ENCODE measurements at places on chromosomes 12 and 14. TPM values are rescaled to one million over a fixed set of nuclear protein-coding genes. Genes with fewer than 3 reads are reported as not detected.

- H3K27ac ChIP-seq, result no peak overlapping the region
- no peaks in the 10 kb centered on the region for H3K4me1 ChIP-seq
- H3K27me3 ChIP-seq, result no peaks in the 10 kb centered on the region
These were observed 93.9 kb downstream of the DYRK2 start for GRCh38 chr12:67742461-67742860.

- no peaks in the 10 kb centered on the region for H3K27me3 ChIP-seq
- H3K27ac ChIP-seq, result no peak overlapping the region
- DNase-seq, result no peak
- peaks cover 10% of the 10 kb centered on the region for H3K4me1 ChIP-seq
- H3K36me3 ChIP-seq, result peaks cover 20% of the 10 kb centered on the region
- no peak overlapping the region for H3K4me3 ChIP-seq
These were observed 27.7 kb downstream of the MAX start for GRCh38 chr14:65074449-65075150.

- no peak overlapping the region for H3K27ac ChIP-seq
- no peaks in the 10 kb centered on the region for H3K27me3 ChIP-seq
- no peak overlapping the region for H3K4me3 ChIP-seq
- peaks cover 25% of the 10 kb centered on the region for H3K4me1 ChIP-seq
- DNase-seq, result no peak
These were observed 103.7 kb downstream of the SCARB1 start for GRCh38 chr12:124759841-124760503.

DNA sequence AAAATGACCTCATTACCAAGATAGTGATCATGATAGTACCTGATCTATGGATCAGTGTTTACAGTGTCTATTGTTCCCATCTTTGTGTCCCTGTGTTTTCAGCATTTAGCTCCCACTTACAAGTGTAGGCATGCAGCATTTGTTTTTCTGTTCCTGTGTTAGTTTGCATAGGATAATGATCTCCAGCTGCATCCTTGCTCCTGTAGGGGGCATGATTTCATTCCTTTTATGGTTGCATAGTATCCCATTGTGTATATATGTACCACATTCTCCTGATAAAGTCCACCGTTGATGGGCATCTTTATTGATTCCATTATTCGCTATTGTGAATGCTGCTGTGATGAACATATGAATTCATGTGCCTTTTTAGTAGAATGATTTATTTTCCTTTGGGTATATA lies 215.4 kb upstream of the NAV3 start:
- no peak for DNase-seq
- H3K4me3 ChIP-seq, result no peak overlapping the region
- no peaks in the 10 kb centered on the region for H3K4me1 ChIP-seq
- no peaks in the 10 kb centered on the region for H3K27me3 ChIP-seq

DNA sequence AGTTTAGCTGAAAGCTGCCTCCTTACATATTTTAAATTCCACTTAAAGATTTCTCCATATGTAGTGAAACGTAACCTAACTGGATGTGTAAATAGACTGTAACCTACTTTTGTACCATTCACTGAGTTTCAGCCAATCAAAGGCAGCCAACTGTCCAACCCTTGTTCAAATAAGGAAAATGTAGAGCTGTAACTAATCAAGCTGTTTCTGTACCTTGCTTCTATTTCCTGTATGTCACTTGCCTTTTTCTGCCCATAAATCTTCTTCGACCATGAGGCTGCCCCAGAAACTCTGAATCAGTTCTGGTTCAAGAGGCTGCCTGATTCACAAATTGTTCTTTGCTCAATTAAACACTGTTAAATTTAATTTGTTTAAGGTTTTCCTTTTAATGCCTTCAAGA lies 6.3 kb downstream of the SLC7A8 start:
- H3K27ac ChIP-seq, result no peak overlapping the region
- no peaks in the 10 kb centered on the region for H3K36me3 ChIP-seq
- no peak for DNase-seq
- H3K27me3 ChIP-seq, result peaks cover 25% of the 10 kb centered on the region
- peaks cover 5% of the 10 kb centered on the region for H3K4me1 ChIP-seq
- no peak overlapping the region for H3K4me3 ChIP-seq

DNA sequence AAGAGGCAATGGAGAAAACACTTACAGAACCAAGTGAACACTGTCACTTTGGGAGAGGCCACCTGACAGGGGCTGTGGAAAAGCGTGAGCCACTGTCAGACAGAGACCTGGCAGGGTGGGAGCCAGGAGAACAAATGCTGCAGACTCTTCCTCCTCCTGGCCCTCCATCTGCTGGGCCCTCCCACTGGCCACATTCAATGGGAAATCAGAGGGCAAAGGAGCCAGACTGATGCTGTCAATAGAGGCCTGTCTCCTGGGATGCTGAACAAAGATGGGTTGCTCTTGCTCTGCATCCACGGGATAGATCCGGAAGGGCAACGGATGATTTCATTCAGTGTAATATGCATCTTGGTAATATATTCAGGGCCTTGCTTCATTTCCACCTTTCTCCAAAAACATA lies 44.9 kb upstream of the BCAT1 start:
- no peaks in the 10 kb centered on the region for H3K36me3 ChIP-seq
- no peak overlapping the region for H3K27ac ChIP-seq
- no peaks in the 10 kb centered on the region for H3K27me3 ChIP-seq
- H3K4me1 ChIP-seq, result no peaks in the 10 kb centered on the region
- no peak overlapping the region for H3K4me3 ChIP-seq
- no peak for DNase-seq

The CYP27B1 gene
- total RNA-seq, result 1.2 TPM

The NRL gene
- total RNA-seq, result 2.2 TPM
